ENCODE measurements at places on chromosomes 6 and 20.

GRCh38 chr6:14932485-14933182, 313.2 kb upstream of the JARID2 start:
- DNase-seq: no peak

DNA sequence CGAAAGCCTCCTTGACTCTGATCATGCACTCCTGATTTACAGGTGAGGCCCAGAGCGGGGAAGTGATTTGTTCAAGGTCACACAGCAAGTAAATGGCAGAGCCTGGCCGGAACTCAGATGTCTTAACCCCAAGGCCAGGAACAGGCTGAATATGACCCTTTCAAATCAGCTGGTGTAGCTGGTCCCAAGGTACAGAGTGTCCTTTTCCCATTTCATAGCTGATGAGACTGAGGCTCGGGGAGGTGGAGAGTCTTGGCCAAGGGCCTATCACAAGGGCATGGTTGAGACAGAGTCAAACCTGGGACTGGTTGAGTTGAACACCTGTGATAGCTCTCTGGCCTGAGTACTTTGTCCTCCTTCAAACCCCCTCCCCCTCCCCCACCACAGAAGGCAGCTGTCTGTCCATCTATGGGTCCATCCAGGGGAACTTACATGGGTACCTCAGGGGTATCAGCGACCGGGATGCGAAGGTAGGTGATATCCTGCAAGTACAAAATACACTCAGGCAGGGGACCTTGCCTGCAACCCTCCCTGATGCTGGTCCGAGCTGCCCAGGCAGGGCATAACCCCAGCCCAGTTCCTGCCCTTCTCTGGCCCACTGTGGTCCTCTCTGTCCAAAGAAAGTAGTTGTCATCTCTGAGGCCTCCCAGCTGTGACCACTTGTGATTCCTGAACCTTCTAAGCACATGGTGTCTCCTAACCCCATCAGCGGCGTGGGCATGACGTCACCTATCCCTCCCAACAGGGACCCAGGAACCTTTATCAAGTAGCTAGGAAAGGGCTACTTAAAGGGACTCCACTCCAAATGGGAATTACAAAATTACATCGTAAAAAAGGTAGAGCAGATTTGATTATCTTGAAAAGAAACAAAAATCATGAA, 5.6 kb downstream of the DUSP15 start:
- no peak for DNase-seq

GRCh38 chr6:88171312-88171711, 5.2 kb upstream of the CNR1 start:
- no peak for DNase-seq

GRCh38 chr6:168147205-168147738, 68.3 kb upstream of the FRMD1 start:
- DNase-seq: no peak

- DNase-seq: no peak
These were observed 81.3 kb downstream of the SEL1L2 start for GRCh38 chr20:13909067-13909466.

DNA sequence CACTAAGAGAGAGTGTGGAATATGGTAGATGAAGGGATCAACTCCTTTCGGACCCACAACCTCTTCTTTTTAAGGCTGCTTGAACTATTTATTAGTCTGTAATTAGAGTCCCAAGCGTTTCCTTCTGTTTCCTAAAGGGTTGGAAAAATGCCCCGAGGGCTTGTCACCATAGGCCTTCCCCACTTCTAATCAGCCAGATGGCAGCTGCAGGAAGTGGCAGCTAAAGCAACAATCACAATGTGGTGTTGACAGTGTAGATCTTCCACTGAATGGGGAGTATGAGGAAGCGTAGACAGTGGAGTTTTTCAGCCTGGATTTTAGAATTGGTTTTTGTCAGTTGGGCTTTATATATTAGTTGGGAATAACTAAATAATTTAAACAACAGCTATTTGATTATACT, 40.6 kb downstream of the SLC35D3 start:
- DNase-seq: no peak

GRCh38 chr6:72976484-72976883, 248.8 kb downstream of the KHDC1L start:
- DNase-seq: no peak

GRCh38 chr20:63567386-63568169, 6.5 kb downstream of the HELZ2 start:
- DNase-seq: no peak

GRCh38 chr20:54123587-54124180, 50.1 kb downstream of the CYP24A1 start:
- DNase-seq: no peak
